ENCODE measurements at places on chromosomes 5 and 9.

GRCh38 chr9:29976981-29977380 lies 2403.7 kb upstream of the C9orf72 start:
- no peak for DNase-seq

GRCh38 chr5:69300537-69301203 lies 31.9 kb downstream of the CCDC125 start:
- DNase-seq, result no peak

DNA sequence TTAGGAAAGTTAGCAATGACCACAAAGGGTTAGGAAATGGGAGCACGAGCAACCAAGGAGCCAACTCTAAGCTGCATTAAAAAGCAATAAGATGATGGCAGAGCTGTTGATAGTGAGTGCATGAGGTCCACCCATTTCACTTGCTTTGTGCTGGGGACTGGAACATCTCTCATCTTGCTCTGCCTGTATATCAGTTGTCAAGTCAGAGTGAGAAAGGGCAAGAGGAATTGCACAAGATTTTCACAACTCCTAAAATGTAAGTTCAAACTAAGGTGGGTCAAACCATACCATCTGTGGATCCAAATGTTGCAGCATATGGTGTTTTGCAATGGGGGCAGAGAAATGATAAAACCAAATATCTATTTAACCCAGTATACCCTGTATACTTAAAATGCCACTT lies 2.8 kb upstream of the ESM1 start:
- no peak for DNase-seq

GRCh38 chr5:73729329-73729728 lies 103.3 kb downstream of the ARHGEF28 start:
- DNase-seq, result no peak

- DNase-seq, result no peak
Measured at GRCh38 chr5:90793183-90793582, 234.6 kb downstream of the ADGRV1 start.

- DNase-seq, result no peak
Measured at GRCh38 chr5:6717687-6718086, 4.5 kb downstream of the TENT4A start.

DNA sequence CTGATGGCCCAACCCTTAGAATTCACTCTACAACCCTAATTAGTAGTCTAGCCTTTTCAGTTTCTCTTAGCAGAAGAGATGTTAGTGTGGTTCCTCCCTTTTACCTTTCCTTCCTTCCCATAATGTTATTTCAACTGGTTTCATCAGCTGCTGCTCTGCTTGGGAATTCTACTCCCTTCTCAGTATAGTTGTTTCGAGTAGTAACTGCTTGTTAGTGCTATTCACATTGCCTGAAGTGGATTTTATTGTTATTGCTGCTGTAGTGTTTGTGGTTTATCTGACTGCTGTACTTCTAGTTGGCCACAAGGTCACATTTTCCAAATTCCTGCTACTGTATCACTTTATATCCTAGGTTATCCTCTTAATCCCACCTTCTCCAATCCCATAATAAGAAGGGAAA lies 29.7 kb downstream of the SMIM15 start:
- DNase-seq, result no peak

- no peak for DNase-seq
Measured at GRCh38 chr9:25658571-25658970, 19.7 kb downstream of the TUSC1 start.

- DNase-seq, result no peak
Measured at GRCh38 chr5:75009556-75010345, 42.6 kb downstream of the GCNT4 start.

- no peak for DNase-seq
Measured at GRCh38 chr5:127580731-127581130, 63.3 kb downstream of the PRRC1 start.

- no peak for DNase-seq
Measured at GRCh38 chr9:127012250-127012649, 97.7 kb downstream of the RALGPS1 start.

GRCh38 chr9:92289708-92290390 lies 3.6 kb downstream of the IARS1 start:
- no peak for DNase-seq

DNA sequence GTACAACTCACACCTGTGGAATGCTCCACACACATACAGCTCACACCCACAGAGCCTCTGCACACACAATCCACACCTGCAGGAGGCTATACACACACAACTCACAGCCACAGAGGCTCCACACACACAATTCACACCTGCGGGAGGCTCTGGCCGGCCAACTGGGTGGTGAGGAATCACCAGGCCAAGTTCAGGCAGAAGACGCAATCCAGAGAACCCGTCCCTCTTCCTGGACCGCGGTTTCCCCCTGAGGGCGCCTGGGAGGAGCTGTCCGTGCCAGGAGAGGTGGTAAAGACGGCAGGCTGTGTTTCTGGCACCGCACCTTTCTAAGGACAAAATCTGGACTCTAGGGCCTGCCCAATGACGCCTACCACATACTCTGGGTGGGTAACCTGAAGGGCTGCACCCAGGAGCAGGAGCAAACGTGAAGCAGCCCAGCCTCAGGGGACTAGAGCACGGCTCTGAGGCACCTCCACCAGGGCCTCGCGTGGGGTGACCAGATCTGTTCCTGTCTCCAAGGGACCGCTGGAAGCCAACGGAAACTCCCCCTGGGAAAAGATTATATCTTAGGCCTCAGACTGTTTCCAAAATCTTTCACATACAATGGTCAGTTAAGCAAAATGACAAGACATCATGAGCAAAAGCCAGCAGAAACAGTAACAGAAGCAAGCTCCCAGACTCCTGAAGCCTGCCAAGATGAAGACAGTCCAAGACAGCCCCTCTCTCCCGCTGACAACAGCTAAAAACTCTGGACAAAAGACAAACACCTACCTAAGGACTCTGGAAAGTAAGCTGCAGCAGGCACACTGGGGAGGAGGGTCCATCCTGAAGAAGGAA lies 16.9 kb downstream of the CAMSAP1 start:
- DNase-seq, result no peak

DNA sequence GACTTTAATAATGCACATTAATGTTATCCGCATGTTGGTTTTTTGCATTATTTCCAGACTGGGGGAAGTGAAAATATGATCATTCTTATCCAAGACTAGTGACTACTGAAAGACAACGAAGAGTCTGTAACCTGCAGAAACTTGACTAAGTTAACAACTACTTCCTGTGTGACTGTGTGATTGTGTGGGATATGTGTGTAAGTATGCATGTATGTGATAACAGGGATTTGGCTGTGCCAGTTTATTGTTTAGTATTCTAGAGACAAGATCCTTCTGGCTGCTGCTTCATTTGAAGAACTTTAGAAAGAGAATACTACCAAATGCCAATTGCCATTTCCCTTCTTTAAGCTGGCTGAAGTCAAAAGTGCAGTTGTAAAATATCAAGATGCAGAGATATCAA lies 375.7 kb upstream of the PRR16 start:
- DNase-seq, result no peak

DNA sequence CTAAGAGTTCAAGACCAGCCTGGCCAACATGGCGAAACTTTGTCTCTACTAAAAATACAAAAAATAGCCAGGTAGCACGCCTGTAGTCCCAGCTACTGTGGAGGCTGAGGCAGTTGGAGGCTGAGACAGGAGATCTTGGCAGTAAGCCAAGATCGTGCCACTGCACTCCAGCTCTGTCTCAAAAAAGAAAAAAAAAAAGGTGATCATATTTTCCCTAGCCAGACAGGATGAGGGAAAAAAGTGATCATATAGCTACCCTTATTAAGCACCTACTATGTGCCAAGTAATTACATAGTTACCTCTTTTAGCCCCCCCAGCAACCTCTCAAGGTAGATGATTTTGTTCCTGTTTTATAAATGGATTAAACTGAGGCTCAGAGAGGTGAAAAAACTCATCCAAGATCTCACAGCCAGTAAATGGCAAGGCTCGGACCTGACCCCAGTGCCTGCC lies 18.1 kb upstream of the RPL26L1 start:
- no peak for DNase-seq

DNA sequence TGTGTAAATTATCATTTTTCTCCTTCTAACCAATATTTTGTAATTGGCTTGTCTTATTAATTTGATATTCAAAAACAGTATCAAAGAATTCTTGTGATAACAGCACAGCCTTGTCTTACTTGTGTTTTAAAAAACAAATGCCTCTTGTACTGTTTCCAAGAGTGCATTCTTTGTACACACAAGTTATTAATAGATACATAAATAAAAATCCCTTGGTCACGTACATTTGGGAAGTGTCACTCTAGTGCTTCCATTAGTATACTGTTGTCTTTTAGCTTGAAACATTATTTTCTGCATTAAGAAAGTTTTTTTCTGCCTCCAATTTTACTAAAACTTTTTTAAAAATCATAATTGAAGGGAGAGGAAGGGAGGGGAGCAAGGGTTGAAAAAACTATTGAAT lies 133.2 kb downstream of the PIP5K1B start:
- no peak for DNase-seq

DNA sequence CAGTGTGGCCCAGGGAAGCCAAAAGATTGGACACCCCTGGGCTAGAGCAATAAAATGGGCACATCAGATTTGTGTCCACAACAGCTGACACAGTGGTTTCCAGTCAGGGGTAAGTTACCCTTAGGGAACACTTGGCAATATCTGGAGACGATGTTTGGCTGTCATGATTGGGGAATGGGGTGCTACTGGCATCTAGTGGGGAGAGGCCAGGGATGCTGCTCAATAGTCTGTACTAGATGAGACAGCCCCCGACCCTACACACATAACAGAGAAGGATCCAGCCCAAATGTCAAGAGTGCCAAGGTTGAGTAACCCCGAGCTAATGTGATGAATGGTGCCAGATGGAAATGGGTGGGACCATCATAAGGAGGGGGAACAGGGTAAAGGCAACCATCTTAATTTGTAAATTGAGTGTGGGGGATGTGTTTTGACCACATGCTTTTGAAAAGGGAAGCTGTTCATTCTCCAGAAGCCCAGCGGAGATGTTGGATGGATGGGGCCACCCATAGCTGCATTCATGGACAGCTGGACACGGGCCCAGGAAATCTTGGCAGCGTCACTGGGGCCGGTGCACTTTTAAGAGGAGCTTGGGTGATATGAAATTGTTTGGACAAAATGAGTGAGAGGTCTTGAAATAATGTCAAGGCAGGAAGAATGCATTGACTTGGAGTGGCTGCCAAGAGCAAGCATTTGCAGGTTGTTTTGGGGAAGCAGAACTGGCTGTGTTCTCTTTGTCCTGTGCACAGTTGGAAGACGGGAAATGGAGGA lies 33.4 kb downstream of the SYK start:
- DNase-seq, result no peak

GRCh38 chr9:18268381-18268780 lies 205.6 kb upstream of the ADAMTSL1 start:
- DNase-seq, result no peak

GRCh38 chr9:111843971-111844370 lies 49.2 kb upstream of the SHOC1 start:
- DNase-seq, result no peak

DNA sequence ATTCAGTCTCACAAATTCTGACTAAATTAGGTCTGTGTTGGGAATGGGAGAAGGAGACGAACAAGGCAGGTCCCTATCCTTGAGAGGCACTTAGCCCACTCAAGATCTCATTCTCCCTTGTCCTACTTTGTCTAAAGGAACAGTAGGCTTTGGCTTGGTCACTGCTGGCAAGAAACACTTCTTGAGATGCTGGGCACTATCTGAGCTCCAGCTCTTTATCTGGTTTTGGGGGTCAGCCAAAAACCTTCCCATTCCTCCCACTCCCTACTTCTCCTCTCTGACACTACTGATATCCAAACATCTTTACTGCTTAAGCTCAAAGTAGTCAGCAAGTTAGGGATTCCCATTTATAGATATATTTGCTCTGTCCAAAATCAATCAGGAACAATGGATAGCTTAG lies 155.2 kb downstream of the MAPKAP1 start:
- no peak for DNase-seq

Data from stimulated activated CD4-positive, alpha-beta T cell treated with anti-CD3 and anti-CD28 coated beads, Interleukin-15, amount 100 ng/mL, for 48 hours (primary cell).